ENCODE measurements at places on chromosomes 1 and 21.

DNA sequence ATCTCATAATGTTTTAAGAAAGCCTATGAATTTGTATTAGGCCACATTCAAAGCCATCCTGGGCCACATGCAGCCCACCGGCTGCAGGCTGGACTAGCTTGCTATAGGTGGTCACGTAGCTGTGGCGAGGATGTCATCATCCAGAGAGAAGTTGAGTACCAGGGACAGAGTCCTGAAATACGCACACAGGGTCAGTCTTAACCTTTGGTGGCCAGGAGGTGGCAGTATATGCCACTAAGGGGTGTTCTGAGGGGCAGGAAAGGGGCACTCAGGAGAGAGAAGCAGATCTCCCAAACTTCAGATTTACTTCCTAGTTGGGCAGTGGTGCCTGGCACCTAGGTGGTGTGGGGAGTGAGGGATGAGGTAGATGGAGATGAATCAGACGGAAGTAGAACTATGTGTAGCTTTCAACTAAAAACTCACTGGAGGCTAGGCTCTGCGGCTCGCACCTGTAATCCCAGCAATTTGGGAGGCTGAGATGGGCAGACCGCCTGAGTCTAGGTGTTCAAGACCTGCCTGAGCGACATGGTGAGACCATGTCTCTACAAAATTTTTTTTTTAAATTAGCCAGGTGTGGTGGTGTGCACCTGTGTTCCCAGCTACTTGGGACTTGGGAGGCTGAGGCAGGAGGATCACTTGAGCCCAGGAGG, 16.3 kb upstream of the CDK18 start:
- peak; percentile 87 for DNase-seq

DNA sequence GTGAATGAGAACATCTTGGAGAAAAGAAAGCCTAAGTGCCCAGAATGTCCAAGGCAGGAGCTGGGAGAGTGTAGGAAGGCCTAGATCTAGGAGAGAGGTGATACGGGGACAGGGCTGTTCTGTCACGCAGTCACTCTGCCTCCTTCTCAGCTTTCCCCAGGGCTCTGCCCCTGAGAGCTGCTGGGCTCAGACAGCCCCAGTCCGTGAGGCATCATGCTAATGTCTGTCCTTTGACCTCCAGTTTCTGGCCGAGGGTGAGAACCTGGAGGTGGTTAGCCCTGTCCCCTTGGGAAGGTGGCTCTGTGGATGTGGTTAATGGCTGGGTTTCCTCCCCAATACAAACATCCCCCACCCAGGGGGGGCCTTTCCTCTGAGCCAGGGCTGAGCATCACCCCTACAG, 63.2 kb downstream of the FAM163A start:
- no peak for DNase-seq

- DNase-seq, result no peak
Observed at GRCh38 chr1:51168936-51169335, 66.9 kb downstream of the C1orf185 start.

- DNase-seq, result no peak
Observed at GRCh38 chr21:40356644-40357043, 489.4 kb downstream of the PCP4 start.

GRCh38 chr1:246661451-246661850, 62.8 kb upstream of the SCCPDH start:
- no peak for DNase-seq

DNA sequence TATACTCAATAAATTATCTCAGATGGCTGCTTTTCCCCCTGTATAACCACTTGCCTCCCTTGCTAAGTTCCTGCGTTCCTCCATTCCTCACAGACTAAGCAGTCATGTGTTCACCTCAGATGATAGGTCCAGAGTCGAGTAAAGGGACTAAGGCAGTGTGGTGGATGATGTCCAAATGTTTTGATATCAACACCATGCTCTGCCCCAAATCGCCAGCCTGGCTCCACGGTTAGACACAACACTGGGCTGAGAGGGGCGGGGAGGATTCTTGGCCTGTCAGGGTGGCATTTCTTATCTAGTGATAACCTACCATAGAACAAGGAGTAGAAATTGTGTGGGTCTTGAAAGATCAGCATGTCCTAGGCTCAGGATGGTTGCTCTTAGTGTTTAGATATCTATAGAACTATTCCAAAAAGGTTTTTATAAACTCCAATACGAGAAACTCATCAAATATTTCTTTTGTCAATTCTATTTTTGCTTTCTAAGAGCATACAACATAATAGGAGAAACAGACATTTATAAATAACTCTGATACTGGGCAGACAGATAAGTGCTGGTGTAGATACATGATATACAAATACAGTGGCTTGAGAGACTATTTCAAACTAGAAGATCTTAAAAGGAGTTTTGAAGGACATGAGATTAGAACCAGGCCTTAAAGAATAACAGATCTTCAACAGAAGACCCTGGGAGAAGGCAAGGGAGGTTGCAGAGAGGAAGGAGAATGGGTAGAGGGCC, 21.5 kb downstream of the GJA5 start:
- DNase-seq, result no peak

DNA sequence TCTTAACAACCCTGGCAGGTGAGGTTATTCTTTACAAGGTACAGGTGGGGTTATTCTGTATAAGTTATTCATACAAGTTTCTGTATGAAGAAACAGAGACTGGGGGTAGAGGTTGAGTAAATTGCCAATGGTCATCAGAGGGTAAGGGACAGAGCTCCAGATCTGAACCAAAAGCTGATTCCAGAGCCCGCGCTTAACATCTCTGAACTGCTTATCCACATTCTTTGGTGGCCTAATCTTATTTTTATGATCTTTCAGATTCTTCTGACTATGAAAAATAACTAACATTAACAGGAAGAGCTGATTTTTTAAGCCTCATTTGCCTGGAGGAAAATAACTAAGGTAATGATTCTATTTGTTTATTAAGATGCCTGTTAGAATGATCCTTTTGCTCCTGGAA, 63.9 kb upstream of the BARHL2 start:
- no peak for DNase-seq

DNA sequence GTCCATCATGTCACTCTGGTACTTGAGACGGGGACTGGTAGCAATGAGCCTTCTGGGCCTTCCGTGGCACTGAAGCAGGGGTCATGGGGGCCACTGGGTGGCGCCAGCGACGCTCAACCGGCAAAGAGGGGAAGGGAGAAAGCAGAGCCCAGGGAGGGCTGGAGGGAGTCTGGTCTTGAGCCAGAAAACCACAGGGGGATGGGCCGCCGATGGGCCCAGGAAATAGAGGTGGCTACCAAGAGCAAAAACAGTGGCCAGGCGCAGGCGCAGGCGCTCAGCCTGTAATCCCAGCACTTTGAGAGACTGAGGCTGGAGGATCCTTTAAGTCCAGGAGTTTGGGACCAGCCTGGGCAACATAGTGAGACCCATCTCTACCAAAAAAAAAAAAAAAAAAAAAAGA, 21.8 kb downstream of the EXOC8 start:
- peak; percentile 66 for DNase-seq

DNA sequence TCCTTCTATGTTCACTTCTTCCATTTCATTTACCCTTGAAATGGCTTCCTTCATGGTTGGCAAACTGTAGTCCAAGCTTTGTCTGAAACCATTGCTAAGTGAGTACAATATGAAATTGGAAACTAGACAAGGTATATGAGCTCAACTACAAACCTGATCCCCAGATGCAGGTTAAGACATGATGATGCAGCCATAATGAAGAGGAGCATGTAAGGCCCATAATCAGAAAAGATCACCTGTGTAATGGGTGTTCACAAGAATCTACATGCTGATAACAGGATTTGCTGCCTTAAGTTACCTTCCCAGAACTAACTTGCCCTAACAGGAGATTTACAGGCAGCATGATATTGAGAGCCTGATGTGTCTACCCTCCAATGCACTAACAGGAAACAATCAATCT, 153.9 kb downstream of the KCNH1 start:
- no peak for DNase-seq

DNA sequence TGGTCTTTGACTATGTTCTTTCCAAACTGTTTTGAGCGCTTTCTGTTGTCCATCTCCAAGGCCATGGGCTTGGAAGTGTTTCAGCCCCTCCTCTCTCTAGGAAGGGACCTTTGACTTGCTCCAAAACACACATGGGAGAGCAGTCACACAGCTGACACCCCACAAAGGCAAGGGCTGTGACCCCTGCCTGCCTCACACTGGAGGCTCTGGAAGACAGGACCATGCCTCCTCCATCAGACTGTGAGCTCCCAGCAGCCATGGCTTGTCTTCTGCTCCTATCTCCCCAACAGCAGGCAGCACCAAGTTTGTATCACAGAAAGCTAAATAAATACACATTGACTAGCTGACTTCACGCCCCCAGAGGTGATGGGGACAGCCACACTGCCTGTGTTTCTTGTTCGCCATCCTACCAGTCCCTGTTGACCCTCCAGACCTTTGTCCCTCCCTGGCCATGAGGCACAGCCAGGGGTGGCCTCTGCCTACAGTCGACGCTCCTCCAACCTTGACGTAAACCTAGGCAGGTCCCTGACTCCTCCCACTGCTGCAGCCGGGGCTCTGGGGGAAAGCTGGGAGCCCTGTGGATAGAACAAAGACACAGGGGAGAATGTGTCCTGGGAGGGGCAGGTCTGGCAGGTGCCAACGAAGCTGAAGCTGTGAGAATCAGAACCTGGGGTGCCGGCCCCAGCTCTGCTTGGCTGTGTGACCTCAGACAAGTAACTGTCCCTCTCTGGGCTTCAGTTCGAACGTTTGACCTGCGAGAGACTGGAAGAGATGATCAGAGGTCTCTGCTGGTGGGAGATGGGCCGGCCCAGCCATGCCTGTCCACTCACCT, 4.8 kb downstream of the PLA2G2F start:
- no peak for DNase-seq

DNA sequence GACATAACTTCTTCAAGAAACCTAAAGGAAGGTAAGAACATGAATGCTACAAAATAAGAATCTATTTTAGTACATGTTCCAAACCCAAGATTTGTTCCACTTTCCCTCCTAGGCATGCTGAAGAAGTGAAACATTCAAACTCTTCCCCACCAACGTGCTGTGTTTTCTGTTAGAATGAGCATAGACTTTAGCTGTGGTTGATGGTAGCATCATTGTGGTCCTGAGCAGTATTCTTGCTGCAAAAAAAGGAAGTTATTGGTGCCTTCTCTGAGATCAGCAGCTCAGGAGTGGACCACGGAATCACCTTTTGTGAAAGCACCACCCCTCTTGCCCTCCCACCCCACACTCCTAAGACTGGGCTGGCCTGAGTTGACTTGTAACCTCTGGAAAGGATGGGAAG, 100.4 kb upstream of the POGK start:
- no peak for DNase-seq

DNA sequence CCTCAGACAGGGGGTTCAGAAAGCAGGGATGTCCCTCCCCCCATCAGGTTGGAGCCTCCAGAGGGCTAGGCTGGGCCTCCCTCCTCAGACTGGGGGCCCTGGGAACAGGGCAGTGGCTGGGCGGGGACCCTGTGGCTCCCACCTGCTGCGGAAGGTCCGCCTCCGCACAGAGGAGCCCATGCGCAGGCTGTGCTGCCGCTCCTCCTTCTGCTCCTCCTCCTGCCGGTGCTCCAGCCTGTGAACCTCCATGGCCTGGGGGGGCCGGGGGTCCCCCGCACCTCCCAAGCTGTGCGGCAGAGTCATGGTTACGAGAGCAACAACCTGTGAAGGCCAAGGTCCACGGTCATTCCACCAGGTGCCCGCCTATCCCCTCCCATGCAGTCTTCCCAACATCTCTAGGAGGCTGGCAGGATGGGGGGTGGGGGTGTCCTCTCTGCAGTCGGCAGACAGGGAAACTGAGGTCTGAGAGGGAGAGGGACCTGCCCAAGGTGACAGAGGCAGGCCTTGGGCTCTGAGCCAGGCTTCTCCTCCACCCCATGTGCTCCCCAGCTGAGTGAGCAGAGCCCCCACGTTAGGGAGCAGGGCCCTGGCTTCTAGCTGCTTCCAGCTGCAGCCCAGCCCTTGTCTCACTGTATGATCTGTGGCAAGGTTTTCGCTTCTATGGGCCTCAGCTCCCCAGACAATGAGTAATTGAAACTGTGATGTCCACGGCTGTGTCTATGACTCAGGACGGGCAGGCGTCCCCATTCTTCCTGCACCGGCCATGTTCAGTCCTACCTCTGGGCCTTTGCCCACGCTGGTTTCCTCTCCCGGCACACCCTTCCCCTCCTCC, 3.4 kb downstream of the MYOM3 start:
- DNase-seq, result no peak

All from iPS-NIHi11 (cell line).